Prostate gland (tissue), 2 donors: ENCODE measurements at places on chromosomes 5 and 9. TPM values are rescaled to one million over a fixed set of nuclear protein-coding genes. Genes with fewer than 3 reads are reported as not detected.

- DNase-seq = no peak
- H3K27ac ChIP-seq = no peak overlapping the region
- H3K27me3 ChIP-seq = no peaks in the 10 kb centered on the region
- H3K36me3 ChIP-seq = no peaks in the 10 kb centered on the region
Measured at GRCh38 chr9:112839331-112839730, 51.3 kb downstream of the SLC46A2 start.

DNA sequence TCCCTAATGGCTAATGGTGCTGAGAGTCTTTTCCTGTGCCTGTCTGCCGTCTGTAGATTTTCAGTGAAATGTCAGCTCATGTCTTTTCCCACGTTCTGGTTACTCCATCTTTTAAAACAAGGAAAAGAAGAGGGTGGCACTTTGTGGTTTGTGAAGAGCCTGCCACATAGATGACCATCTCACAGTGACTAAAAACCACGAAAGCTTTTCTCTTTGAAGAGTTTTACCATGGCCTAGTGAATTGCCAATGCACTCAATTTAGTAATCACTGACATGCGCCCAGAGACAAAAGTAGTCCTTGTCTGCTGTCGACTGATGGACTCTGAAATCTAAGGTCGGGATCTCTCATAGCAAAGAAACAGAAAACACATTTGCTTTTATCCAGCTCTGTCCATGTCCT lies 50.4 kb downstream of the SPATA31C2 start:
- no peaks in the 10 kb centered on the region for H3K4me1 ChIP-seq
- no peak overlapping the region for H3K4me3 ChIP-seq
- no peak overlapping the region for H3K27ac ChIP-seq

DNA sequence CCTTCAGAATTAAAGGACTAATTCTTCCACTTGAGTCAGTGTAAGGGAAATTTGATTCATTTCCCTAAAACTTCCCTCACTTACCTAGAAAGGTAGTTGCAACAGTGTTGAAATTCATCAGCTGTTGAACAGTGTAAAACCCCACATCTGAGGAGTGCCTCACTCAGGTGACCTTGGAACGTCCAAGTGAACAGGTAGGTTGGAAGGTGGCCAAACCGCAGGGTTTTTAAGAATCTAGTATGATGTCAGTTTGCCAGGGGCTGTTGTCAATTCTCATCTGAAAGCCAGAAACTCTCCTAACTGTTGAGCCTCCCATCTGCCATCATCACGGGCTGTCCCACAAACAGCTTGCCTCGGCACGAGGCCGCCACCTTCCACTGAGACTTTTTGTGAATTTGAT lies 105.7 kb downstream of the TMEM174 start:
- no peaks in the 10 kb centered on the region for H3K27me3 ChIP-seq
- H3K4me1 ChIP-seq = peaks cover 5% of the 10 kb centered on the region
- H3K36me3 ChIP-seq = no peaks in the 10 kb centered on the region
- DNase-seq = peak; percentile 35
- no peak overlapping the region for H3K4me3 ChIP-seq

DNA sequence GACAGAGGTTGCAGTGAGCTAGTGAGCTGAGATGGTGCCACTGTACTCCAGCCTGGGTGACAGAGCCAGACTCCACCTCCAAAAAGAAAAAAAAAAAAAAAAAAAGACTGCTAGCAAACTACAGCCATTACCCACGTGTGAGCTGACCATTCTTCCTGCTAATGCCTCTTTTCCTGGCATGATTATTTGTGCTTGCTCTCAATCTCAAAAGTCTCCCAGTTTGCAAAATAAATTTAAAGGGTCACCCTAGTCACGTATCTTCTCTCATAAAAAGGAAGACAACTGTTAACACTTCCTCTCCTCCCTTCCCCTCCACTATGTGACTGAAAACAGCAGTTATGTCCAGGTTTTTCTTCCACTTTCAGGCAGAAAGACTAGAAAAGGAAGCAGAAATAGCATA lies 37.2 kb downstream of the TRIM36 start:
- no peaks in the 10 kb centered on the region for H3K27me3 ChIP-seq
- no peak overlapping the region for H3K27ac ChIP-seq
- H3K36me3 ChIP-seq = no peaks in the 10 kb centered on the region
- no peak overlapping the region for H3K4me3 ChIP-seq
- no peaks in the 10 kb centered on the region for H3K4me1 ChIP-seq

DNA sequence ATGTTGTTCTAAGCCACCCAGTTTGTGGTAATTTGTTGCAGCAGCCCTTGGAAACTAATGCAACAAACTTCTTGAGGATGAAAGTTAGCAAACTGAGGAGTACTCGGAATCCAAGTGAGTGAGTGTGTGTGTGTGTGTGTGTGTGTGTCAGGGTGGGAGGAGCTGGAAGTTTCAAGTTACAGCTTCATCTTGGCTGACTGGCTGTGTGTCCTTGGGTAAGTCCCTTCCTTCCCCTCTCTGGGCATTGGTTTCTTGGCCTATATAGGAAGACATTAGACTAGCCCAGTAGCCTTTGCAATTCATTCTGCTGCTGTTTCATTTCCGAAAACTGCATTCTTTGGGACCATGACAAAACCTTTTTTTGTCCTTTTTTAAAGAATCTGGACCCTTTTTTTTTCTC lies 157.2 kb downstream of the MELK start:
- no peak overlapping the region for H3K4me3 ChIP-seq
- no peak for DNase-seq
- no peaks in the 10 kb centered on the region for H3K36me3 ChIP-seq
- no peaks in the 10 kb centered on the region for H3K4me1 ChIP-seq

The EIF4E1B gene
- not detected for total RNA-seq
